ENCODE measurements at places on chromosomes 3 and 15. TPM values are rescaled to one million over a fixed set of nuclear protein-coding genes. Genes with fewer than 3 reads are reported as not detected.

DNA sequence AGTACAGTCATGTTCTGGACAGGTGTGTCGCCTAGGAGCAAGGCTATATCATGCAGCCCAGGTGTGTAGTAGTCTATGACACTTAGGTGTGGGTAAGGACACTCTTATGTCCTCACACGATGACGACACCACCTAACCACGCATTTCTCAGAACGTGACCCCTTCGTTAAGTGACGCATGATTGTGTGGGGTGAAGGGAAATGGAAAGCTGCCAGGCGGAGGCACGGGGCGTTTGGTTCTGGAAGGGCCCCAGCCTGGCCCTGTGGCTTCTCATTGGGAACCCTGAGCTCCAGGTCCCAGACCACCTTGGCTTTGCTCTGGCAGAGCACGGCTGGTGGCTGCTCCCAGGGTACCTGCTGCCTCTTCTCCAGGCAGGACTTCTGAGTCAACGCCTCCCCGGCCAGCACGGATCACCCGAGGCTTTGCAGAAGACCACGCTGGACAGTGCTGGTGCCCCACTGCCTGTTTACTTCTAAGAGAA lies 39.3 kb downstream of the FBLN2 start:
- DNase-seq = no peak

The ETV5 gene
- total RNA-seq = 4.7 TPM

GRCh38 chr3:187015903-187016638 lies 85.7 kb downstream of the ST6GAL1 start:
- DNase-seq = no peak

The GOLGA6L10 gene
- 0.14 TPM for total RNA-seq

DNA sequence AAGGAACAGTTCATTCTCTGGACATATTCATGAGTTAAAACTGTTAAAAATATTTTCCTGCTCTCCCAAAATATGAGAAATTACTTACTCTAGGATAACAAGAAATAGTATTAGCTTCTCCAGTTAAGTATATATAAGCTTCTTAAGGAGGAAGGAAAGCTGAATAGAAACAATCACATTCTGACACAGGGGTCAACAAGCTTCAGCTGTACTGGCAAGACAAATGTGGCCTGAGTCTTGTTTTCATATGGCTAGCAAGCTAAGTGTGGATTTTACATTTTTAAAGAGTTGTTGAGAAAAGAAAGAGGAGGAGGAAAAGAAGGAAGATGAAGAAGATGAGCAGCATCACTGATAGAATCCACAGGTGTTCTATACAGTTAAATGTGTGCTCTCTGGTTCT lies 313.8 kb downstream of the ZPLD1 start:
- no peak for DNase-seq

DNA sequence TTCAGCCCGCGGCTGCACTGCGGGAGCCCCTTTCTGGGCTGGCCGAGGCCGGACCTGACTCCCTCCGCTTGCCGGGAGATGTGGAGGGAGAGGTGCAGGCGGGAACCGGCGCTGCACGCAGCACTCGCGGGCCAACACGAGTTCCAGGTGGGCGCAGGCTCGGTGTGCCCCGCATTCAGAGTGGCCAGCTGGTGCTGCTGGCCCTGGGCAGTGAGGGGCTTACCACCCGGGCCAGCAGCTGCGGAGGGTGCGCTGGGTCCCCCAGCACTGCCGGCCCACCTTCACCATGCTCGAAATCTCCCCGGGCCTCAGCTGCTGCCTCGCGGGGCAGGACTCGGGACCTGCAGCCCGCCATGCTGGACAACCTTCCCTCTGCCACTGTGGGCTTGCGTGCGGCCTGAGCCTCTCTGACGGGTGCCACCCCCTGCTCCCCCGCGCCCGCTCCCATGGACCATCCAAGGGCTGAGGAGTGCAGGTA lies 733.5 kb upstream of the CCDC54 start:
- no peak for DNase-seq

GRCh38 chr3:172317984-172318383 lies 130.3 kb downstream of the GHSR start:
- DNase-seq = no peak

DNA sequence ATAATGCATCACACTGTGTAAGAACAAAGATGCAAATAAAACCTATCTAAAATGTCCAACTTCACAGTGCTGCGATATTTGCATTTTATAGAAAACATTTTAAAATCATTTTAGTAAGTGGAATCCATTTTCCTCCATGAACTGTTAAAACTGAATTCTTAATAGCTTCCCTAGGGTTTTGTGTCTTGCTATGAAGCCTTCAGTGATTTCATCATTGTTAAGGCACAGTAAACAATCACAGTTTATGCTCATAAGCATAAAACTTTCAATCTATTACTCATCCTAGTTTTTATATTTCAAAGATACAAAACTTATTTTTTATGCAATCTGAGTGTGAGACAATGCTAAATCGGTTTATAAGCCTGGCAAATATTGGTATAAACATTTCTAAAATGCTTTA lies 509.7 kb downstream of the TUSC7 start:
- no peak for DNase-seq

GRCh38 chr3:105944276-105944675 lies 75.5 kb upstream of the CBLB start:
- DNase-seq = no peak

The COX17 gene
- total RNA-seq = 167 TPM

The KBTBD8 gene
- total RNA-seq = 4.1 TPM

The HIGD2B gene
- total RNA-seq = not detected

GRCh38 chr3:79928687-79929408 lies 161.1 kb upstream of the ROBO1 start:
- no peak for DNase-seq

DNA sequence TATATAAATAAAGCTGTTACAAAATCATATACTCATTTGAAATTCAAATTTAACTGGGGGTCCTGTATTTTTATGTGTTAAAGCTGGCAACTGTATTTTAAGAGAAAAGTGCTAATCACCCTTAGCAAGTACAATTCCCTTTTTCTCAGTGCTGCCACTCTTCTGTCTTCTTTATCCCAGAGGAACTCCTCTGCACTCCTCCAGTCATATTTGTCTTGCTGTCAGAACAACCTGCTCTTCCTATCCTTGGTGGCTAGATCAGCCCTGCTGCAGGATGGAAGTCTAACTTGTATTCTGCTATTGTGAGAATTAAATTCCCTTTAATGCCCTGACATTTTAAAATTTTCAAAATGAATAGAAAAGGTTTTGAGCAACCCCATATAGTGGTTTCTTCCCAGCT lies 123.9 kb upstream of the TNIK start:
- no peak for DNase-seq

DNA sequence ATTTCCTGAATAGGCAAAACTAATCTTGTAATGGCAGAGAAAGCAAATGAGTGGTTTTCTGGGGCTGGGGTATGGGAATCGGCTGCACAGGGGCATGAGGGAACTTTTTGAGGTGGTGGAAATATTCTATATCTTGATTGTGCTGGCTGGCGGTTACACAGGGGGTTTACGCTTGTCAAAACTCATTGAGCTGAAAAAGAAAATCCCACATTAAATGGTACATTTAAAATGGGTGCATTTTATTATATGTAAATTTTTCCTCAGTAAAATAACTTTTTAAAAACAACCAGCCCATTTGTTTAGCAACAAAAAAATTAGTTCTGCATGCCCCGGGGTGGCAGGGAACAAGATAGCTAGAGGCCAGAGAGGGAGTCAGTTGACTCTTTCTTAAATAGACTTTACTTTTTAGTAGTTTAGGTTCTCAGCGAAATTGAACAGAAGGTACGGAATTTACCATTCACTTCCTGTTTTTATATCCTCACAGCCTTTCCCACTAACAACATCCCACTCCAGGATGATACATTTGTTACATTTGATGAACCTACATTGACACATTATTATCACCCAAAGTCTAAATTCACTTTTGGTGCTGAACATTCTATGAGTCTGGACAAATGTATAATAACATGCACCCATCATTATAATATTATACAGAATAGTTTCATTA lies 41.2 kb upstream of the BCL2A1 start:
- no peak for DNase-seq

The SCAMP5 gene
- total RNA-seq = 1.9 TPM

DNA sequence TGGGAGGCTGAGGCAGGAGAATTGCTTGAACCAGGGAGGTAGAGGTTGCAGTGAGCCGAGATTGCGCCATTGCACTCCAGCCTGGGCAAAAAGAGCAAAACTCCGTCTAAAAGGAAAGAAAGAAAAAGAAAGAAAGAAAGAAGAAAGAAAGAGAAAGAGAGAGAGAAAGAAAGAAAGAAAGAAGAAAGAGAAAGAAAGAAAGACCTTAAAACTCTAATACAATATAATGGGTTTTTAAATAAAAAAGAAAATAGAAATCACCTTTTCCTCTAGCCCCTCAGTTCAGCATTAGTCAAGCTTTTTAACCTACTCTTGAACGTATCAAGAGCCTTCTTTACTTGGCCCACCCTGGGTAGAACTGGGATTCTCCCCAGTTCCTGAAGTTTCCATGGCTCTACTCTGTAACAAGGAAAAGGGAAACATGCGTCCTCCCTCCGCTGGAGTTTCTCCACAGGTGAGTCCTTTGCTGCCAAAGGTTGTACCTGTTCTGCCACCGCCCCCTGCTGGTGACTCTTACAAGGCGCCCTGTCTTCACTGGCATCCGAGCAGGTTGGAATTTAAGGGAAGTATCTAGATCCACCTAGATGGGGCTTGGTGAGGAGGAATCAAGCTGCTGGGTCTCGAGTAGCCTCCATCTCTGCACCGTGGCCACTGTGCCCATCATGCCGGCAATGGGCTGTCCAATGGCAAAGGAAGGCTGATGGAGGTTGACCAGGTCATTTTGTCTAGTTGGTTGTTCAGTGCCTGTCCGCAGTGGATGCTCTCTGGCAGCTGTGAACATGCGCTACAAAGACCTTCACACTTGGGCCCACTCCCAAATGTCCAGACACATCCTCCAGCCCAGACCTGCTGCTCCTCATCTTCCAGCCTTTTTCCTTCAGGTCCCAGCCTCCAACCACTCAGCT lies 20.6 kb upstream of the EPHB3 start:
- DNase-seq = no peak

GRCh38 chr3:183279371-183279770 lies 26.3 kb downstream of the B3GNT5 start:
- DNase-seq = no peak

GRCh38 chr15:78251136-78251535 lies 13.2 kb upstream of the DNAJA4 start:
- no peak for DNase-seq

The CCDC191 gene
- total RNA-seq = 0.78 TPM

The NGRN gene
- total RNA-seq = 122 TPM

DNA sequence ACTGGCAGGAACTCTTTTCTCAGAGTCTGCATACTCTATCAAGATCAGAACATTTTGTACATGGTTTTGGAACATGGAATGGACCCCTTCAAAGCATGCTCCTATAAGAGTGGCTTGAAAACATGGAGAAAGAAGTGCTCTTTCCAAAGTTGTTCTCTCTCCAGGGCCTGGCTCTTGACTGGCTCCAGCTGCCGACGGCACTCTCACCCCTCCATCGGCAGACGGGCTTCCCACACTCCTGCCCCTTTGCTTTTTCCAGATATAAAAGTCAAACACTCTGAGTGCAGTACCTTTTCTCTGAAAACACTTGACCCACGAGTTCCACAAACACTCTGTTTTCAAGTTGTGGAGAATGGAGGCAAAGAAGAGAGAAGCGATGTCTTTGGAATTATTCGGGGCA lies 72.5 kb upstream of the ONECUT1 start:
- DNase-seq = no peak

GRCh38 chr3:183697123-183697609 lies 431 bp upstream of the YEATS2 start:
- no peak for DNase-seq

DNA sequence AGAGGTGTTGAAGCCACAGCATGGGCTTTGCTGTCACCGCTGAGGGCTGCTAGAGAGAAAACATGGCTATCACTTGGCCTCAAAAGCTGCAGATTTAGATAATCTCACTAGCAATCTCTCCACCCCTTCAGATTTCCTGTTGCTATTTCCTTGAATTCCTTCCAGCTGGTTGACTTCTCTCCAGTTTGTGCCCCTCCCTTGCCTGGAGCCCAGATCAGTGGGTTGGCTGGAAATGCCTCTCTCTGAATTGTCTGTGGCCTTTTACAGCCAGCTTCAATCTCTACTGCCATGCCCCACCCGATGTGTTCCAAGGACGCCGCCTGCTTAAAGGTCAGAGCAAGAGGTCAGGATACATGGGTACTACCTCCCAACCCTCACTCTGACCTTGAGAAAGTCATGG lies 294.1 kb downstream of the NTRK3 start:
- no peak for DNase-seq

The CPN2 gene
- 2.3 TPM for total RNA-seq

DNA sequence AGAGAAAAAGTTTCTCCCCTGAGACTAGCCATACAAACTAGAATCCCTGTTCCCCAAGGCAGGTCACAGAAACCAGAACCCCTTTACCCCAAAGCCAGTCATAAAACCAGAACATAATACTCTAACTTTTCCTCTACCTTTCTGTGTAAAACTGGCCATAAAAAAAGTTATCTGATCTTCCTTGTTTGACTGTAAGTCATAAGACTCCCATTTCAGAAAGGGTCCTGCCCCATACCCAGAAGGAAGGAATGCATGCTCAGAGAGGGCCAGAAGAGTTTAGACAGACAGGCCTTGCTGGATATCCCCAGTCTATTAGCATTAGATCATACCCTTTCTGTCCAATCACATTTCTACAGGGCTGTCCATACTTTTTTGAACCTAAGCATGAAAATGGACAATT lies 27.2 kb downstream of the SCN11A start:
- DNase-seq = no peak

GRCh38 chr3:15886521-15886920 lies 88.7 kb upstream of the ANKRD28 start:
- no peak for DNase-seq

The TP63 gene
- not detected for total RNA-seq

GRCh38 chr15:72141171-72142084 lies 23.2 kb downstream of the SENP8 start:
- no peak for DNase-seq

- DNase-seq = no peak
These were observed 53.5 kb downstream of the BSN start for GRCh38 chr3:49607796-49608195.

The TRANK1 gene
- 5.7 TPM for total RNA-seq

GRCh38 chr3:128616516-128617269 lies 33.9 kb downstream of the RPN1 start:
- no peak for DNase-seq

DNA sequence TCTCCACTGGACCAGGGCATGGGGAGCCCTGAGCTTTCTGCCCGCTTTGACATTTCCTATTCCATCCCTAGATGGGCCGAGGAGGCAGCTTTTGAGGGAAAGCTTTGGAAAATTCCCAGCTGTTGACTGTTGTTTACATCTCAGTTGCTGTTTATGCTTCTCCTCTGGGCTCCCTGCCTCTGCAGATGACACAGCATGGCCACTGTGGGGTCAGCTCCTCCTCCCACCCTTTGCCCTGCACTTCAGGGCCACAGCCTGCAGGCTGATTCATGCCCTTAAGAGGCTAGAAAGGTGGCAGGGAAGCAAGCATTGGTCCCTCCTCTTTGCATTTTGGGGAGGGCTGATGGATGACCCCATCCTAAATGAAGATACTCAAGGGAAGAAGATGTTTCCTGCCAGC lies 8.5 kb upstream of the CTXND1 start:
- DNase-seq = no peak

The CSPG5 gene
- total RNA-seq = 0.35 TPM

GRCh38 chr3:11529281-11529680 lies 114.4 kb downstream of the VGLL4 start:
- DNase-seq = no peak

- DNase-seq = peak; percentile 89
These were observed at the start of gene MAN2A2 for GRCh38 chr15:90902840-90903732. MAN2A2 (plus strand) TSS chr15:90903302; CDS start chr15:90904208, 906 bp downstream.

The TNFAIP8L3 gene
- 8.5 TPM for total RNA-seq

- no peak for DNase-seq
These were observed 5.0 kb downstream of the DCP1A start for GRCh38 chr3:53342353-53342752.
